ENCODE measurements at places on chromosomes 7 and 10.

- no peak for DNase-seq
Observed at GRCh38 chr10:114879541-114880158, 58.1 kb downstream of the FHIP2A start.

GRCh38 chr7:105461518-105461917, 60.6 kb downstream of the PUS7 start:
- DNase-seq = no peak

- no peak for DNase-seq
Observed at GRCh38 chr7:51139796-51140195, 176.8 kb downstream of the COBL start.

GRCh38 chr10:536371-536925, 153.0 kb downstream of the DIP2C start:
- no peak for DNase-seq

DNA sequence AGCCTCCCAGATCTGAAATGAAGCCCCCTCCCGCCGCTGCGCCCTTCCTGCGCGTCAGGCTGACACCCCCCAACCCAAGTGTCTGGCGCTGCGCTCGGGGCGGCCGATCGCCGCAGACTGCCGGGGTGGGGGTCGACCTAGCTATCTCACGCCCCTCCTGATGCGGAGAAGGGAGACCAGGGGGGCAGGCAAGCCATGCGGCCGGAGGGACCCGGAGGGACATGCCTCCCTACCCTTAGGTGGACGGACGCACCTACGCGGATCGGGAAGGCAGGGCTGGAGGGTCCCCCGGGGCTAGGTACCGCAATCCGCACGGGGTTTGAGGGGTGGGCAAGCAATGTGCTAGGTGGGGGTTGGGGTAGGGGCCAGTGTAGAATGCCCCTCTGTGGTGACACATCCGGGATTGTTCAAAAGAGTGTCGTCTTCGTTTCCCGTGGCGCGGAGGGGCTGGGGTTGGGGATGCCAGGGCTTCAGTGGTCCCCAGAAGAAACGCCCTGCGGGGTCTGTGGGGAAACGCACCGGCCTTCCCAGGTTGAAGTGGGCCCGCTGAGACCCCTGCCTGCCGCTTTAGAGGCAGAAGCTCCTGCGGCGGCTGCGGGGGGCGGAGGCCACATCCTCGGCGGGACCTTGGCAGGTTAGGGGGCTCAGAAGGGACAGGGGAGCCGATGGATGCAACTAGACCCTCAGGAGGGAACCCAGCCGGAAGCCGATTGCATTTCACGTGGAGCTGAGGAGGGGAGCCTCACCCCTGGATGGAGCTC, 913 bp downstream of the ADCYAP1R1 start:
- DNase-seq = no peak

GRCh38 chr7:2754086-2754485, 66.1 kb downstream of the AMZ1 start:
- no peak for DNase-seq

DNA sequence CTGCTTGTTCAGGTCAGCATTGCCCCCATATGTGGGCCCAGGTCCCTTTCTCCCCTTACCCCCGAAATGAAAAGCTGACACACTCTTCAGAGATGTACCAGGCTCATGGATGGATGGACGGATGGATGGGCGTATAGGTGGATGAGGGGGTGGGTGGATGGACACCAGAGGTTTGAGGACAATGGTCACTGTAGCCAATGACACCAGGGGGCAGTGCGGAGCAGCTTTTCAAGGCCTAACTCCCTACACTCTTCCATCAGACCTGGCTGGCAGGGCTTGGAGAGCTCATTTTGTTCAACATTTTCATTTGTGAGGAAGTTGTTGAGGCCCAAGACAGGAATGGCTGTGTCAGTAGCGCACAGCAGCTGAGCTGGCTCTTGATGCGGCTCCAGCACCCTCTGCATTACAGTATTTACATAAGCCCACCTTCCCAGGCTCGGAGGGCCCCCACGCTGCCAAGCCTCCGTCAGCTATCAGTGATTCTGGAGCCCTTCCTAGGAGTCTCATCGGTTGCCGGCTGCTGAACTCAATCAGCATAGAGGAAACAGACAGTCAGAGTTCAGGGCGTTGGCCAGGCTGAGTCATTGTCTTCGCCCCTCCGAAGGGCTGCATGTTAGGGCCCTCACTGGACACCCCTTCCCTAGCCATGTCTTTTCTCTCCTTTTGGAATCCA, 11.6 kb upstream of the FFAR4 start:
- no peak for DNase-seq

DNA sequence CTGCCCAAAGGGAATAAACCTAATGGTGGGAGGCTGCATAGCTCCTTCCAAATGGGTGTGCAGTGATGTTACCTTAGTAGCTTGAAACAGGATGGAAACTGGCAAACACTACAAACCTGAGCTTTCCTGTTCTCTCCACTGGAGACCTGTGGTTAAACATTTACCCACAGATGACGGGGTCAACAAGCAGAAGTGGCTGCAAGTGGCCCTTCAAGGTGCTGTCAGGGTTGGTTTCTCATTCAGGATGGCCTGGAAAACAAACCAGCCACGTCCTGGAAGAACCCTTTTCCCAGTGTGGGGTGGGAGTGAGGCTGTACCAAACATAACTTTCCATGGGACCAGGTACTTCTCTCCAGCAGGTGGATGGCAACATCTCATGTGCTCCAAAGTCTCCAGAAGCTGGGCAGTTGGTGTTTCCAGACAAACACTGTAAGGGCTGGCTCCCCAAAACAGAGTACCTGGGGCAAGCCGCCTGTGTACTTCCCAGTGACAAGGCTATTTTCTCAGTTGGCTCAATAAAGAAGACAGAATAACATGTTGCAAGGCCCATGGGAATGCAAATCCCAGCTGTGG, 67.5 kb downstream of the DNAJB9 start:
- DNase-seq = no peak

- peak; percentile 46 for DNase-seq
Observed at GRCh38 chr7:105589356-105590077, 8.2 kb upstream of the EFCAB10 start.

GRCh38 chr7:107563081-107563774, 492 bp downstream of the COG5 start:
- no peak for DNase-seq

DNA sequence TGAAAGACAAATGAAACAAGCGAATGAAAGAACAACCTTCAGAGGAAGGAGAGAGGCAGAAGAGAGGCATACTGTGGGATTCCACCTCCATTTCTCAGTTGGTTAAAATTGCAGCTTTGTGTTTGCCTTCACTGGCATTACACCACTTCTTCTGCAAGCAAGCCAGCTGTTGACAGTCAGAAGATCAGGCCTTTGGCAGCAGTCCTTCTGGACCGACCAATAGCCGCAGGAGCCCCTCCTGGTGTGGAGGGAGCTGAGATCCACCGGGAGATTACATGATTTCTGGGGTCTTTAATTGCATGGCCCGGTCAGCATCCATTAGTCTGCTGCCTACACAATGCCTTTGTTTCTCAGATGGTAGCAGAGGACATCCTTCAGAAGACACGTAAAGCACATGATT, 206.7 kb downstream of the ADAM12 start:
- no peak for DNase-seq

DNA sequence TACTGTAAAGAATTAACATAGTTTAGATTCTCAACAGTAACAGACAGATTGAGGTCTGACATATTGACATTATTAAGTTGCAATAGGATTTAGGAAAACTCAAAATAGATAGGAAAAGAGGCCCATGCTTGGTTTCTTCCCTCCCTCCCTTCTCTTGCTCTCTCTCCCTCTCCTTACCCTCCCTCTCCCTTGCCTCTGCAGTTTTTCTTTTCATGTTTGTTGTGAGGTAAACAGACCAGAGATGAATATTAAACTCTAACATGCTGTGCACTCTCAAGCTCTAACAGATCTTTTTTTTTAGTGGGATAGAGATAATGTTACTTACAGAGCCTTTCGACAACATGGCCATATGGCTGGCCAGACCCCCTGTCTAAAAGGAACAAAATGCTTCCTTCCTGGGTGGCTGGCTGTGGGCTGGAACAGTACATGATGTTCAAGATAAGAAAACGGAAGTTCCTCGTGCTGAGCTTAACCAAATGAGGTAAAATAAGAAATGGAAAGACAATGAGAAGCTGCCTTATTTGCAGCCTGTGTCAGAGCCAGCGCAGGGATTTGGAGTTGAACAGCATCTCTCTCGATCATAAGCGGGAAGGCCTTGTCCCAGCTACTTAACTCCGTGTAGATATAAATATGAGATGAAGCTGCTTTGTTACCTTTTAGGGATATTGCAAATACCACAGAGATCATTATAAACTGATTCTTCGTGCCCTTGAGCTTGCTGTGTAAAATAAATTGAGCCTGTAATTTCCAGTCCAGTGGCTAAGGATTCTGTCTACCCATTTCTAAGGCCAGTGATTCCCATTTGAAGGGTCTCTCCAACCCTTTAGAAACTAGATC, 391.9 kb upstream of the NPVF start:
- no peak for DNase-seq

DNA sequence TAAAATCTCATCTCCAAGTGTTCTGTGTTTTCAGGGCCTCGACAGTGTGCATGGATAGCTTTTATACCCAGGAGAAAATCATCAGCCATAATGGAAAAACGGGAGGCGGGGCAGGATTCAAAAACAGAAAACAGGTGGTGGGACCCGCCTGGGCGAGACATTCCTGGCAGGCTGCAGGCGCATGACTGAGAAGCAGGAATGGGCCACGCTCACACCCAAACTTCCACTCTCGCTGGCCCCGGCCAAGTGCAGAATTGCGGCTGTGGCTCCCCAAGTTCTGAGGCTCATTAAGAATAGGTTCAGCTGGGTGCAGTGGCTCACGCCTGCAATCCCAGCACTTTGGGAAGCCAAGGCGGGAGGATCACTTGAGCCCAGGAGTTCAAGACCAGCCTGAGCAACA, 60.6 kb downstream of the C10orf143 start:
- DNase-seq = no peak

DNA sequence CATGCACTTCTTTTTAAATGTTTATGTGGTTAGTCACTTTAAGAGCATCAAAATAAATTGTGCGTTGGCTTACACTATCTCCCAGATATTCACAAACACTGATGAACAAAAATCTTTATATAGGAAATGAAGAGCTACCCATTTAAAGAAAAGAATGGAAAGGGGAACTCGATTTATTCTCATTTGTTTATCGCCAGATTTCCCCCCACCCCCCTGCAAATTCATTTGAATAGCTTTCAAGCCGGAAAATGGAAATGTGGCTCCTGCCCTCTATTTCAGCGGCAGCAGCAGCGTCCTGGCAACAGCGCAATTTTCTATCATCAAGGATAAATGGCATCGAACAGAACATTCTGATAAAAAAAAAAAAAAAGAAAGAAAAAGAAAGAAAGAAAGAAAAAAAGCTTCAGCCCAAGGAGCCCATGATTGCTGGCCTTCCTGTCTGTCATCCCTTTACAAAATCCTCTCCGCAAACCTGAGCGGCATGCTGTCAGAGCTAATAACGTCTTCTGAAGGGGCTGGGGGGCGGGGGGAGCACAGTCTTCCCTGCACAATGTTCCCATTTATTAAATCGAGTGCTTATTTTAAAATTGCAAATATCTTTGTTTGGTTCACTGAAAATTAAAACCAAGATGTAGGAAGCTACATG, 13.7 kb upstream of the DLX6 start:
- no peak for DNase-seq

- no peak for DNase-seq
Observed at GRCh38 chr7:44163591-44163990, 22.5 kb upstream of the MYL7 start.

DNA sequence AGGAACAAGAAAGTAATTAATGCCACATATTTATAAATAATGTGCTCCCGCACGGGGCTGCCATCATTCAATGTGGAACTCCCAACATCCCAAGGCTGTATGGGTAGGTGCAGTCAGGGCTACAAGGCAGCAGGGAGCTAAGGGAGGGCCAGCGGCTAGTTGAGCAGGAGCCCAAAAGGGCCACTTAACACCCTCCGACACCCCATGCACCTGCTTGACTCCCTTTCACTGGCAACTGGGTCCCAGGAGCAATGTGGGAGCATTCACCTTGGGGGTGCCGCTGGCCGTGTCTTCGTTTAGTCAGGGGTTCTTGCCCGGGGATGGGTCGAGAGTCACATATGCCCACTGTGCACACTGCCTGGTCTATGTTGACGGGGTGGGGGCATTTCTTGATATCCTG, 27.9 kb downstream of the SCART1 start:
- no peak for DNase-seq

DNA sequence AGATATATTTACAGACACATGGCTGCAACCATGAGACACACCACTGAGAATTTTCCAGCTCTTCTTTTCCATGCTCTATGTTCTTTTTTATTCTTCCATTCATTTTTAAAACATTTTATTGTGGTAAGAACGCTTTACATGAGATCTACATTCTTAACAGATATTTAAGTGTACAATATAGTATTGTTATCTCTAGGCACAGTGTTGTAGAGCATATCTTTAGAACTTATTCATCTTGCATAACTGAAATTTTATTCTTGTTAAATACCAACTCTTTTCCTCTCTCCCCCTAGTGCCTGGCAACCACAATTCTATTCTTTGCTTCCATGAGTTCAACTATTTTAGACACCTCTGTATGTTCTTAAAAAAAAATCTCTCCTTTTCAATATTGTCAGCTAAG, 67.1 kb upstream of the HABP2 start:
- no peak for DNase-seq

DNA sequence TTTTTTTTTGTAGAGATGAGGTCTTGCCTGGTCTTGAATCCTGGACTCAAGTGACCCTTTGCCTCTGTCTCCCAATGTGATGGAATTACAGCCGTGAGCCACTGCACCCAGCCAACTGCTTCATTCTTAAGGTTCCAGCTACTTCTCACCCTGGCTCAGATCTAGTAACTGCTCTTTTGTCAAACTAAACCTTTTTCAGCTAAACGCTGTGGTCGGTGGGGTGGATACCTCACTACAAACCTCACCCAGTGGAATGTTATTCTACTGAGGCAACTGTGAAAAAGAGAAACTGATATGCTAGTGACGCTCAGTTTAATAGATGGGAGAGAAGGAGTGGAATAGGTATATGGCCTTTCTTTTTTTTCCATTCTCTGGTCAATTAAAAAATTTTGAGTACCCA, 1.7 kb upstream of the MRLN start:
- DNase-seq = no peak

DNA sequence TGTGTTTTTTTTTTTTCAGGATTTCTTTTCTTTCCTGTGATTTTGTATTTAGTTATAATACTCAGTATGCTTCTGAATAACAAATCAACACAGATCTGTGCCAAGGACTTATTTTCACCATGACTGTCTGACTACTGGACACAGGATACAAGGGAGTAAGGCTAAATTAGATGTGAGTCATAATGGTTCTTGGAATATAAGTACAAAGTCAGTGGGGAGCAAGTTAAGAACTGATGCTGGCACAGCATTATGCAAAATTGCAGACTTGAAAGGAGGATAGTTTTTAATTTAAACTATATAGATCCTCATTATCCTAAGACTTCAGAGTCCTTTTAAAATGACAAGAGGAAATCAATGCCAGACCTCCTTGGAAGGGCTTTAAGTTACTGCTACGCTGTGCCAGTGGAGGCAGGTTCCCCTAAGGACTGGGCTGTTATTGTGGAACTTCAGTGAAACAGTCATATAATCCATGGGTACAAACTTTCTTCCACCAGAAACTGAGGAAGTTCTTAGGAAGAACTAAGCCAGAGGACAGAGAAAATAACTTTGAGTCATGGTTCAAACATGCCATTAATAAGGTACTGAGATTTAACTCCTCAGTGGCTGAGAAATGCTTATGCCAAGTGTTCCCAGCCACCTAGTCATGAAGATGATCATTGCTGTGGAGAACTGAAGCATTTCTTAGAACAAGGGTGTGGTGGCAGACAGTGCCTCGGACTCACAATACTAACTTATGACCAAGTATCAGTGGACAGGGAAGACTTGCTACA, 531.2 kb downstream of the HTR7 start:
- DNase-seq = no peak

GRCh38 chr10:23157691-23158369, 34.3 kb upstream of the PTF1A start:
- DNase-seq = no peak

GRCh38 chr7:128172151-128172550, 68.9 kb upstream of the LEP start:
- DNase-seq = no peak

Data from ovary (tissue), 10 donors.